Upper lobe of left lung (tissue), 6 donors: ENCODE measurements at places on chromosomes 1 and 21. TPM values are rescaled to one million over a fixed set of nuclear protein-coding genes. Genes with fewer than 3 reads are reported as not detected.

DNA sequence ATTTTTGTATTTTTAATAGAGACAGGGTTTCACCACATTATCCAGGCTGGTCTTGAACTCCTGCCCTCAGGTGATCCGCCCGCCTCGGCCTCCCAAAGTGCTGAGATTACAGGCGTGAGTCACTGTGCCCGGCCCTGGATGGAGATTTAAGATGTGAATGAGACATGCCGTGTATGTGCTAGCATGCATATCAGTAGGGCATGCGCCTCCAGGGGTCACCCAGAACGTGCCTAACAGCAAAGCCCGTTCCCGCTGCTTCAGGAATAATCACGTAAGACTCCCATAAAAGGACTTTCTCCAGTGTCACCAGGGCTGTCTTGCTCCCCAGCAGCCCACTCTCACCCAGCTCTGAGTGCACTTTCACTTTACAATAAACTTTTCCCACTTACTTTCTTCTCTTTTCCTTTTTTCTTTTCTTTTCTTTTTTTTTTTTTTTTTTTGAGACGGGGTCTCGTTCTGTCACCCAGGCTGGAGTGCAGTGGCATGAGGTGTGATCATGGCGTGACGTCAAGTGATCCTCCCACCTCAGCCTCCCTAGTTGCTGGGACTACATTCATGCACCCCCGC is 46.9 kb upstream of the DISP3 start:
- H3K27me3 ChIP-seq, result no peaks in the 10 kb centered on the region
- no peaks in the 10 kb centered on the region for H3K4me1 ChIP-seq
- DNase-seq, result no peak
- no peak overlapping the region for H3K27ac ChIP-seq

DNA sequence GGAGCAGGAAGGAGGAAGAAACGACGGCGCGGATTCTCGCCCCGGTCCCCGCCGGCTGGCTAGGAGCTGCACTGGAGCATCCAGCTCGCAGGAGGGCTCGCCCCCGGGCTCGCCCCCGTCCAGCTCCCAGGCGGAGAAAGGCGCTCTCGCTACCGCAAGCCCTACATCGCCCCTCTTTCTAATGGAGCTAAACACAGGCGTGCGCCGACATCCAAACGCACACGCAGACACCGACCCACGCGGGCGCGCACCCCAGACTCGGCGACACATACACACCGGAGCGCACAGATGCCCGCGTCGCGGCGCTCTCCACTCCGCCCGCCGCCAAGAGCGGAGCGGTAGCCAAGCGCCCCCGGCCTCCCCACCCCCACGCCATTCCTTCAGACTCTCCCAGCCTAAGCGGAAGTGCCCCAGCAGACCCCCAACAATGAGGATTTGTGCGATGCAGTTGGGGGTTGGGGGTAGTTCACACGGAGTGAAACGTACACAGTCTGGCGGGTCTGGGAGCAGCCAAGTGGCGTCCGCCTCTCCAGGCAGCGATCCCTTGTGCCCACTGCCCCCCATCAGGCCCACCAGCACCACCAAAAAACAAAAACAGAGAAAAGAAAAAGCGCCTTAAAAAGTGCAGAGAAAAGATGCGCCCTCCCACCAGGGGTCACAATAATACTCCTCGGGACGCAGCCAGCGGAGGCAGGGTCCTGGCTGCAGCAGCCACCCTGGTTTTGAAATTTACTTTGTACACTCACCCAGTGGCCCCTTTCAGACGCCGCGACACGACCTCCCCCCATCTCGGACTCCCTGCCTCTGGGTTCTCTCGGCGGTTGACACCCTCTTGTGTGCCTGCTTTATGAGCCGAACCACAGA is 1.4 kb downstream of the DAB1 start:
- no peak overlapping the region for H3K4me3 ChIP-seq
- H3K36me3 ChIP-seq, result no peaks in the 10 kb centered on the region
- DNase-seq, result peak; percentile 73
- H3K27me3 ChIP-seq, result peaks cover 15% of the 10 kb centered on the region
- no peak overlapping the region for H3K27ac ChIP-seq

- DNase-seq, result peak; percentile 97
- H3K36me3 ChIP-seq, result no peaks in the 10 kb centered on the region
- no peaks in the 10 kb centered on the region for H3K27me3 ChIP-seq
- peak within 1 kb of the TSS; percentile 79 for H3K4me3 ChIP-seq
- H3K4me1 ChIP-seq, result peaks cover 15% of the 10 kb centered on the region
Measured at GRCh38 chr21:41425954-41426675, at the start of gene MX1. Gene MX1, plus strand, starts transcription at chr21:41426239. Its CDS starts 5,832 bp downstream, at chr21:41432071.

Gene C1QB
- total RNA-seq, result 1,024 TPM

DNA sequence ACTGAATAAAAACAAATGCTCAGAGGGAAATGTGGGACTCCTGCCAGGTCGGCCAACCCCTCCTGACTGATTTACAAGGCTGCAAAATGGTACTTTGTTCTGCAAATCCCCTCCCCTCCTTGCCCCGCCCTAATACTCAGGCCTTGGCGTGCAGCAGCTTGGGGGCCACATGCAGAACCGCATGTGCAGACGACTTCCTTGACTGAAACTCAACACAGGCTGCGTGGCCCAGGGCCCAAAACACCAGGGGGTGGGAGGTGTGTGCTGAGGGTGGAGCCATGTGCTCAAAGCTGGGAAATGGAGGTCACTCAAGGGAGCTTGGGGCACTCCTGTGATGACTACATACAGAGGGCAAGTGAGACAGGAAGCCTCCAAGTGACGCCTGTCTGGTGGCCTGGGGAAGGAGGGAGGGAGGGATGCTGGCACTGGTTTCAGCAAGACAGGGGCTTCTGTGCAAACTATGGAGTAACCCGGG is 87.2 kb downstream of the MRPL37 start:
- peak; percentile 78 for DNase-seq
- peaks cover 57% of the 10 kb centered on the region for H3K4me1 ChIP-seq
- H3K27me3 ChIP-seq, result no peaks in the 10 kb centered on the region
- no peaks in the 10 kb centered on the region for H3K36me3 ChIP-seq

- no peak overlapping the region for H3K27ac ChIP-seq
- peaks cover 5% of the 10 kb centered on the region for H3K36me3 ChIP-seq
- H3K4me3 ChIP-seq, result no peak overlapping the region
- H3K27me3 ChIP-seq, result no peaks in the 10 kb centered on the region
Measured at GRCh38 chr1:42453386-42453785, 2.4 kb downstream of the ZMYND12 start.

DNA sequence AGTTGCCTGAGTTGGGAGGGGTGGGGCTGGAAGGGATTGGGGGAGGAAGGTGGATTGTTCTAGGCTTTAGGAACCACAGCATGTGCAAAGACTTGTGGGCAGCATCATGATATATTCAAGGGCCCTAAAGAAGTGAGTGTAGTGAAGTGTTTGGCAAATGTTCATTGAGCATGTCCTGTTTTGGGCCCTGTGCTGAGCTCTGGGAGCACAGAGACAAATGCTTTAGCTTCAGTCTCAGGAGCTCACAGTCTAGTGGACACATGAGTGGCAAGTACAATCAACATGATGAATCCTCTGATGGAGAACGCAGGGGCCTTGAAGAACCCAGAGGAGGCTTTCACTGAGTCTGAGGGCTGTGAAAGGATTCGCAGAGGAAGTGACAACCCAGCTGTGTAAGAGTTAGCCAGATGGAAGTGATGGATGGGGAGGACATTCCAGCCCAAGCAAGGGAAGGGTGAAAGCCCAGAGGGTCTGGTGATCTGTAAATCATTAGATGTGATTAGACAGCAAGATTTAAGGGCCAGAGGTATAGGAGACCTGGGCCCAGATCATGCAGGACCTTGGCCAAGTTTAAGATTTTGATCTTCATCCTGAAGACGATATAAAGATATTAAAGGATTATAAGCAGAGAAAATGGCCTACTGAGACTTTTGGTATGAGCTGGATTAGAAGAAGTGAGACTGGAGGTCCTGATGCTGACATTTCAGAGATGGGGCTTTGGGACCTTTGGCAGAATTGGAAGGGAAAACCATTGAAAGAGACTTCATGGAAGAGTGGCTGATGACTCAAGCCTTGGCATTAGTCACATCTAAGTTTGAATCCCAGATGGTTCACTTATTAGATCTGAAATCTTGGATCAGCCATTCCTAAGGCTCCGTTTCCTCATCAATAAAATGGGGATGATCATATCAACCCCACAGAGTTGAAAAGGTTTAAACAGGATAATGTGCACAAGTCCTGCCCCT is 4.6 kb downstream of the IPO13 start:
- no peak overlapping the region for H3K27ac ChIP-seq
- no peak for DNase-seq
- H3K27me3 ChIP-seq, result no peaks in the 10 kb centered on the region
- H3K4me1 ChIP-seq, result peaks cover 39% of the 10 kb centered on the region
- H3K36me3 ChIP-seq, result no peaks in the 10 kb centered on the region

DNA sequence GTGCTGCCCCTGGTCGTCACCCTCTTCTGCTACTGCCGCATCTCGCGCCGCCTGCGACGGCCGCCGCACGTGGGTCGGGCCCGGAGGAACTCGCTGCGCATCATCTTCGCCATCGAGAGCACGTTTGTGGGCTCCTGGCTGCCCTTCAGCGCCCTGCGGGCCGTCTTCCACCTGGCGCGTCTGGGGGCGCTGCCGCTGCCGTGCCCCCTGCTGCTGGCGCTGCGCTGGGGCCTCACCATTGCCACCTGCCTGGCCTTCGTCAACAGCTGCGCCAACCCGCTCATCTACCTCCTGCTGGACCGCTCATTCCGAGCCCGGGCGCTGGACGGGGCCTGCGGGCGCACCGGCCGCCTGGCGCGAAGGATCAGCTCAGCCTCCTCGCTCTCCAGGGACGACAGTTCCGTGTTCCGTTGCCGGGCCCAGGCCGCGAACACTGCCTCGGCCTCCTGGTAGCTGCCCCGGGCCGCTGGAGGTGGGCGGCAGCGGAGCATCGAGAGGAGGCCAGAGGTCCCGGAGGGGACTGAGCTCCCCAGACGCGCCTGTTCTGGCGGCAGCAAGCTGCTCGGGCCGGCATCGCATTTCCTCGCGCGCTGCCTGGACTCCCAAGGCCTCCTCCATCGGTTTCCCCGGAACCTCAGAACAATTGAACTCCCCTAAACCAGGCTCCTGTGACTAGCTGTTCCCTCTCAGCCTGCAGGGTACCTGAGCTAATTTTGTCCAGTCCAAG is 1.1 kb downstream of the GPR25 start:
- H3K27me3 ChIP-seq, result peaks cover 16% of the 10 kb centered on the region
- H3K27ac ChIP-seq, result no peak overlapping the region
- H3K4me3 ChIP-seq, result peak overlapping the region; percentile 40
- no peaks in the 10 kb centered on the region for H3K36me3 ChIP-seq
- H3K4me1 ChIP-seq, result peaks cover 16% of the 10 kb centered on the region
- no peak for DNase-seq

DNA sequence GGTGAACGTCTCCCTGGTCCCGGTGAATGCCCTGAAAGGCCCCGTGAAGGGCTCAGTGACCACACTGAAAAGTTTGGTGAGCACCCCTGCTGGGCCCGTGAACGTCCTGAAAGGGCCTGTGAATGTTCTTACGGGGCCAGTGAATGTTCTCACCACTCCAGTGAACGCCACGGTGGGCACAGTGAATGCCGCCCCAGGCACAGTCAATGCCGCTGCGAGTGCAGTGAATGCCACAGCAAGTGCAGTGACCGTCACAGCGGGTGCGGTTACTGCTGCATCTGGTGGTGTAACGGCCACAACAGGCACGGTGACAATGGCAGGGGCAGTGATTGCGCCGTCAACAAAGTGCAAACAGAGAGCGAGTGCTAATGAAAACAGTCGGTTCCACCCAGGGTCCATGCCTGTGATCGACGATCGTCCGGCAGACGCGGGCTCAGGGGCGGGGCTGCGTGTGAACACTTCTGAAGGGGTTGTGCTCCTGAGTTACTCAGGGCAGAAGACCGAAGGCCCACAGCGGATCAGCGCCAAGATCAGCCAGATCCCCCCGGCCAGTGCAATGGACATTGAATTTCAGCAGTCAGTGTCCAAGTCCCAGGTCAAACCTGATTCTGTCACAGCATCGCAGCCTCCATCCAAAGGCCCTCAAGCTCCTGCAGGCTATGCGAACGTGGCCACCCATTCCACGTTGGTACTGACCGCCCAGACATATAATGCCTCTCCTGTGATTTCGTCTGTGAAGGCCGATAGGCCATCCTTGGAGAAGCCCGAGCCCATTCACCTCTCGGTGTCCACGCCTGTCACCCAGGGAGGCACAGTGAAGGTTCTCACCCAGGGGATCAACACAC is 41.5 kb downstream of the ZBTB17 start:
- peaks cover 98% of the 10 kb centered on the region for H3K36me3 ChIP-seq
- DNase-seq, result peak; percentile 71
- no peaks in the 10 kb centered on the region for H3K27me3 ChIP-seq
- no peak overlapping the region for H3K27ac ChIP-seq
- H3K4me1 ChIP-seq, result peaks cover 16% of the 10 kb centered on the region

- no peak overlapping the region for H3K27ac ChIP-seq
- H3K36me3 ChIP-seq, result no peaks in the 10 kb centered on the region
- no peaks in the 10 kb centered on the region for H3K27me3 ChIP-seq
Measured at GRCh38 chr1:2380816-2381591, 10.3 kb downstream of the MORN1 start.

- no peak for DNase-seq
- no peaks in the 10 kb centered on the region for H3K36me3 ChIP-seq
- peaks cover 39% of the 10 kb centered on the region for H3K4me1 ChIP-seq
- no peak overlapping the region for H3K4me3 ChIP-seq
Measured at GRCh38 chr1:93751377-93752250, 70.0 kb upstream of the BCAR3 start.

DNA sequence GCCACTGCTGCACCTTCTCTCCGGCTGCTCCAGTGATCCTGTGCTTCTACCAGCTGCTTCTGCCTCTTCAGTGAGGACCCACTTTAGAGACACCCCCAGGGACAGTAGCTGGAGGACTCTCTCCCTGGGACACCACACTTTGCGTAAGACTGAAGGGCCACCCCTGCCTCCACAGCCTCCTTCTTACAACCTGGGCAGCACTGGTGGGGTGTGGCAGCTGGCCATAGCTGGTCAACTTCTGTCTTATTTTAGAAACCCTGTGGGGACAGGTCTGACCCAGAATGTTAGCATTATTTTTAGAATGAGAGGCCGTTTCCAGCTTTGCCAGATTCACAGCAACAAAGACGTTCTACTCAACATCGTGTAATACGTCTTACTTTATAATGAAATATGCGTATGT is 1.1 kb upstream of the KRTAP10-9 start:
- H3K27me3 ChIP-seq, result no peaks in the 10 kb centered on the region
- no peaks in the 10 kb centered on the region for H3K4me1 ChIP-seq
- DNase-seq, result no peak
- no peak overlapping the region for H3K4me3 ChIP-seq
- H3K27ac ChIP-seq, result no peak overlapping the region
- no peaks in the 10 kb centered on the region for H3K36me3 ChIP-seq

GRCh38 chr1:147613506-147613905 is 56.8 kb downstream of the ACP6 start:
- peaks cover 37% of the 10 kb centered on the region for H3K36me3 ChIP-seq
- H3K27ac ChIP-seq, result no peak overlapping the region
- H3K4me3 ChIP-seq, result no peak overlapping the region
- H3K27me3 ChIP-seq, result no peaks in the 10 kb centered on the region
- DNase-seq, result no peak
- H3K4me1 ChIP-seq, result peaks cover 3% of the 10 kb centered on the region

GRCh38 chr1:1761504-1762376 is 16.5 kb downstream of the NADK start:
- H3K36me3 ChIP-seq, result peaks cover 85% of the 10 kb centered on the region
- no peak overlapping the region for H3K27ac ChIP-seq
- peaks cover 30% of the 10 kb centered on the region for H3K4me1 ChIP-seq
- DNase-seq, result no peak
- H3K4me3 ChIP-seq, result no peak overlapping the region

Gene MLLT11
- 0.46 TPM for total RNA-seq
